ENCODE measurements at places on chromosomes 16 and 17.

- no peaks in the 10 kb centered on the region for H3K4me1 ChIP-seq
- no peak overlapping the region for H3K4me3 ChIP-seq
- no peaks in the 10 kb centered on the region for H3K36me3 ChIP-seq
- no peak for ATAC-seq
- peaks cover 50% of the 10 kb centered on the region for H3K27me3 ChIP-seq
These were observed 62.0 kb upstream of the MARCHF10 start for GRCh38 chr17:62870030-62870541.

GRCh38 chr16:86975445-86975844 lies 341.7 kb downstream of the C16orf95 start:
- no peaks in the 10 kb centered on the region for H3K4me1 ChIP-seq
- H3K27ac ChIP-seq, result no peak overlapping the region
- no peaks in the 10 kb centered on the region for H3K36me3 ChIP-seq
- H3K4me3 ChIP-seq, result no peak overlapping the region
- H3K27me3 ChIP-seq, result peaks cover 19% of the 10 kb centered on the region

GRCh38 chr16:68081861-68082628 lies 3.1 kb upstream of the NFATC3 start:
- H3K36me3 ChIP-seq, result peaks cover 14% of the 10 kb centered on the region
- peaks cover 75% of the 10 kb centered on the region for H3K4me1 ChIP-seq
- H3K4me3 ChIP-seq, result no peak overlapping the region

GRCh38 chr17:2825253-2825970 lies 29.2 kb downstream of the RAP1GAP2 start:
- peak overlapping the region; percentile 56 for H3K27ac ChIP-seq
- peaks cover 52% of the 10 kb centered on the region for H3K4me1 ChIP-seq
- no peak overlapping the region for H3K4me3 ChIP-seq
- no peak for ATAC-seq
- peaks cover 8% of the 10 kb centered on the region for H3K27me3 ChIP-seq

- H3K36me3 ChIP-seq, result peaks cover 11% of the 10 kb centered on the region
- ATAC-seq, result no peak
- H3K4me3 ChIP-seq, result no peak overlapping the region
These were observed 5.7 kb downstream of the SMIM5 start for GRCh38 chr17:75638893-75639292.

GRCh38 chr17:5526821-5527598 lies 40.6 kb downstream of the MIS12 start:
- peaks cover 73% of the 10 kb centered on the region for H3K36me3 ChIP-seq
- no peaks in the 10 kb centered on the region for H3K4me1 ChIP-seq
- no peak overlapping the region for H3K4me3 ChIP-seq
- peak overlapping the region; percentile 55 for H3K27ac ChIP-seq

DNA sequence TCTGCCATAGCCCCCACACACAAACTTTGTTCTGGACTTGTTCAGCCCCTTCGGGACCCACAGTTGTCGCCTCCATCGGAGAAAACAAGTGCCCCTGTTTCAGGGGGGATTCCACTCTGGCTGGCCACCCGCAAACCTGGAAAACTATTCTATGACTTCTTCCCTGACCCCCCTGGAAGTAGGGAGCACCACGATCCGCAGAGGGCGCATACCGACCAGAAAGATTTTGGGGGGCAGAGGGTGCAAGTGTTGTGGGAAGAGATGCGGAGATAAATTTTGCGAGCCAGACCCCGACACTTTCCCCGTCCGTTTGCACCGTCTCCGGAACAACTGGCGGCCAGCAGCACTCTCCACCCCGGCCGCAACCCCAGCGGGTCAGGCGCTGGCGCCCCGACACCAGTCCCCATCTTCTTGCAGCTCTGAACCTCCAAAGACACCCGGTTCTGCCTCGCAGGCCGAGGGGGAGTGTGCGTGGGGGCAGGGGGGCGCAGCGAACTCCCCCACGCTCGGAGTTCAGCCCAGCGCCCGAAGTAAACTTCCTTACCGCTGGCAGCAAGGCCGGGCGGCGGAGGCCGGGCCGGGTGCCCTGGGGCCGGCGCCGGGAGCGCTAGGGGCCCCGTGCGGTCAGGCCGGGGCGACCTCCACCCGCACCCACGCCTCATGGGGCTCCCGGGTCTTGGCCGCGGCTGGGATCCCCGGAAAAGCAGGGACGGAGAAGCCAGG lies 744 bp downstream of the SALL1 start:
- ATAC-seq, result no peak
- peaks cover 10% of the 10 kb centered on the region for H3K36me3 ChIP-seq
- no peak overlapping the region for H3K27ac ChIP-seq
- no peaks in the 10 kb centered on the region for H3K4me1 ChIP-seq
- H3K4me3 ChIP-seq, result no peak overlapping the region
- peaks cover 71% of the 10 kb centered on the region for H3K27me3 ChIP-seq

GRCh38 chr16:24007391-24007790 lies 171.6 kb downstream of the PRKCB start:
- H3K36me3 ChIP-seq, result peaks cover 45% of the 10 kb centered on the region
- no peak overlapping the region for H3K4me3 ChIP-seq
- peaks cover 90% of the 10 kb centered on the region for H3K4me1 ChIP-seq
- no peak for ATAC-seq

DNA sequence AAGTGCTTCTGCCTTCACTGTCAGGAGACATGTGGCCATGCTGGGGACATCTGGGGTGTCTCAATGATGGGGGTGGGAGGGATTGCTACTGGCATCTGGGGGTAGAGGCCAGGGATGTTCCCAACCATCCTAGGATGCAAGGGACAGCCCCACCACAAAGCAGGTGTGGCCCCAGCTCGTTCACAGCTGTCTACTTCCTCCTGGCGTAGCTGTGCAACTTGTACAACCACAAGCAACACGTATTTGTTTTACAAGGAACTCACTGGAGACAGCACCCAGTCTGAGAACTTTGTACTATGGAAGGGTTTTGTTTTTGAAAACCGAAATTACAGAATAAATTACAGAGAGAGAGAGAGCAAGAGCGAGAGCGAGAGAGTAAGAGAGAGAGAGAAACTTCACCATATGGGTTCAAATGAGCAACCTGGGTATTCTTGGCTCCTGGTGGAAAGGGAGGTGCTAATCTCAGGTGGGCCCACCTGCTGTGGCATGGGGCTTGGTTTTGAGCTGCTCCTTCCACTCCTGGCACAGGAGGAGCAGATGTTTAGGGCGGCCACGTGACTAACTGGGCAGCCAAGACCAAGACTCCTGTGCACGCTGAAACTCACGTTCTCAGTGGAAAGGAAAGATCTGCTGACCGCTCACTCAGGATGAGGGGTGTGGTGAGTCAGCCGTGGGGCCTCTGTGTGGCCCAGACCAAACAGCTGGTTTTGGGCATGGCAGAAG lies 17.5 kb upstream of the TNFRSF13B start:
- no peaks in the 10 kb centered on the region for H3K27me3 ChIP-seq
- peaks cover 74% of the 10 kb centered on the region for H3K4me1 ChIP-seq
- no peaks in the 10 kb centered on the region for H3K36me3 ChIP-seq
- peak; percentile 65 for ATAC-seq
- H3K27ac ChIP-seq, result peak overlapping the region; percentile 98

DNA sequence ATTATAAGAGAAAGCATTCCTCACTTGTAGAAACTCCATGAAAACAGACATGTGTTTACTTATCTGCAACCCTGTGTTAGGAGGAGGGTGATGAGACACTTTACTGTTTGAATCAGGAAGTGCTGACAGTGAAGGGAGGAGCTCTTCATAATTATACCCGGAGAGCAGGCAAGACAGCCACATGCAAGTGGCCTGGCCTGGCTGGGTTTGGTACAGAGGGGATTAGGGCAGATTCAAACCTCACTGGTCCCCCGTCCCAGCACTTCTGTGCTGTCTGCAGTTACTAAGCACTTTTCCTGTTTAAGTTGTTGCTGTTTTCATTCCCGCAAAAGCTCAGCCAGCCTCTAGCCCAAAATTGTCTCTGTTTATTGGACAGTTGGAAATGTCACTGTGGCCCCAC lies 78.5 kb downstream of the WWOX start:
- ATAC-seq, result no peak
- no peak overlapping the region for H3K27ac ChIP-seq
- H3K36me3 ChIP-seq, result peaks cover 42% of the 10 kb centered on the region
- H3K4me1 ChIP-seq, result no peaks in the 10 kb centered on the region
- no peaks in the 10 kb centered on the region for H3K27me3 ChIP-seq
- no peak overlapping the region for H3K4me3 ChIP-seq

DNA sequence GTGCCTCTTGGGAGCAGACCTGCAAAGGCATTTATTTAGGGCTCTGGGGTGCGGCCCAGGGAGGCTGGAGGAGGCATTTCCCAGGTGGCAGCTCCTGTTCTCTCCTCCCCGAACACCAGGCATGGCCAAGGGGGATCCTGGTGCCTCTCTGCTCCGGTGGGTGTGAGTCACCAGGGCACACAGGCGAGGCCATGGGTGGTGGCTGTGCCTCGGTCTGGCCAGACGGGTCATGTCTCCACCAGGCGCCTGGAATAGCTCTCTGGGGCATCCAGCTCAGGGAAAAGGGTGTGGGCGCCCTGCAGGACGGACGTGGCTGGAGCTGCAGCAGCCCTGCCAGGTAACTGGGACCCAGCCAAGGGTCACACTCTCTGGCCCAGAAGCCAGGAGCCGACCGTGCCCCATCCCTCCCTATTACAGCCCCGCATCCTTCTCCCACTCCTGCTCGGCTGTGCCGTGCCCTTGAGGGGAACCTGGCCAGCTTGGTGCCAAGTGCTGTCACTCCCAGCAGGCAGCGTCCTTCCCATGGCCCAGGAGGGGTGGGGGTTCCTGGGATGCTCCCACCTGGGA lies 25.8 kb downstream of the SOX8 start:
- H3K36me3 ChIP-seq, result no peaks in the 10 kb centered on the region
- H3K27ac ChIP-seq, result no peak overlapping the region
- ATAC-seq, result no peak
- H3K27me3 ChIP-seq, result peaks cover 87% of the 10 kb centered on the region
- peaks cover 22% of the 10 kb centered on the region for H3K4me1 ChIP-seq
- no peak overlapping the region for H3K4me3 ChIP-seq

GRCh38 chr17:39722104-39722503 lies 8.2 kb downstream of the MIEN1 start:
- H3K4me1 ChIP-seq, result peaks cover 20% of the 10 kb centered on the region
- no peak for ATAC-seq

DNA sequence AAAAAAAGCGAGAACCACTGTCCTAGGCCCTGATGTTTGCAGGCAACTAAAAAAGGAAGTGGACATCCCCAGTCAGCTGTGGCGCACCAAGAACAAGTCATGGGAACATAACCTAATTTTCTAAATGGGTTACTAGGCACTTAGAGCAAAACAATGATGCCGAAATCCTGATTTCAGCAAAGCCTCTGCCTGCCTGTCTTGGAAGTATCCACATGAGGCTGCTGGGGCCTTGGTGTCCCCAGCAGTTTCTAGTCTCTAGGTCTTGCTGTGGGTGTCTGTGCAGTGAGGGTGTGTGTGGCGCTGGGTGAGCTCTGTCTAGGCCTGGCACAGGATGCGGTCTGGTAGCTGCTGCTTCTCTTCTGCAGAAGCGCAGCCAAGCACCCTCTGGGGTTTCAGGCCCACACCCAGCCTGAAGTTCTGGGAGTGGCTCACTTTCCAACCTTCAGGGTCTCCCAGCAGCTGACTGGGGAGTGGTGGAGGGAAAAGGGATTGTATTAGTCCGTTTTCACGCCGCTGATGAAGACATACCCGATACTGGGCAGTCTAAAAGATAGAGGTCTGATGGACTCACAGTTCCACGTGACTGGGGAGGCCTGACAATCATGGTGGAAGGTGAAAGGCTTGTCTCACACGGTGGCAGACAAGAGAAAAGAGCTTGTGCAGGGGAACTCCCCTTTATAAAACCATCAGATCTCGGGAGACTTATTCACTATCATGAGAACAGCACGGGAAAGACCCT lies 21.1 kb downstream of the STH start:
- peak overlapping the region; percentile 98 for H3K27ac ChIP-seq
- H3K36me3 ChIP-seq, result peaks cover 25% of the 10 kb centered on the region
- H3K4me1 ChIP-seq, result peaks cover 48% of the 10 kb centered on the region

DNA sequence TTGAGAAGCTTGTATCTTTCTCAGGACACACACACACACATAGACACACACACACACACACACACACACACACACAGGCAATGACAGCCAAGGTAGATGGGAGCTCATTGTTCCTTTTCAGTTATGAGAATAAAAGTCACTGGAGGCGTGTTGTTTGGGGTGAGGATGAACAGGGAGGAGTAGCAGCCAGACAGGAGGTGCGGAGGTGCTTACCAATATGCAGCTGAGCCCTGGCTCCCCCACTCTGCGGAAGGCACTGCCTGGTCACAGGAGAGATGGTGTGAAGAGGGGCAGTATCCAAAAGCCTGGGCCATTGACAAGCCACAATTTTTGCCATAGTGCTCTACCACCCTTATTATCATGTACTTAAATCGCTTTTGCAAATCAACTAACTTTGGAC lies 77.4 kb downstream of the CBLN1 start:
- ATAC-seq, result no peak
- H3K4me3 ChIP-seq, result no peak overlapping the region
- H3K27ac ChIP-seq, result no peak overlapping the region
- no peaks in the 10 kb centered on the region for H3K36me3 ChIP-seq

DNA sequence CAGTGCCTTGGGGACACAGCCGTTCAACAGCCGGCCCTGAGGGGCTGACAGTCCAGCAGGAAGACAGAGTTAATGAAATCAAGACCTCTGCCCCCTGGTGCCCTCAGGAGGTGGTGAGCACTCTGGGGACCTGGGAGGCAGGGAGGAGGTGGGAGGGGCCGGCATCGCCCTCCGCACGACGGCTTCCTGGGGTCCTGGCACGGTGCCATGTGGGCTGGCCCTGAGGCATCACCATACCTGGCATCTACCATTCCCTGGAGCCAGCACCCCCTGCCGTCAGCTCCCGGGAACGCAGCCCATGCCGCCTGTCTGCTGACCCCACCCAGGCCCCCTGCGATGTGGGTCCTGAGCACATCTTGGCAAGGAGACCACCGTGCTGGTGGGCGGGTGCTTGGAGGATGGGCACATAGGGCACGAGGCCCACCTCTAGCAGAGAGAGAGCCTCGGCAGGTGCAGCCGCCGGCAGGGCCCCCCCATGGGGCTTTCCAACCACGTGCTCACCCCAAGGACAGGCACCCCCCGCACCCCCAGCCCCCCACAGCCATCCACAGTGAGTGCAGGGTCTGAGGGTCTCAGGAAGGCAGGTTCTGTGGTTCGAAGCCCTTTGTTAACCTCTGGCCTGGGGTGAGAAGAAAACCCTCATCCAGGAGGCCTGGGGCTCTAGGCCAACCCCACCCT lies 52.5 kb downstream of the ZFPM1 start:
- H3K36me3 ChIP-seq, result peaks cover 15% of the 10 kb centered on the region
- peaks cover 16% of the 10 kb centered on the region for H3K4me1 ChIP-seq
- no peak overlapping the region for H3K27ac ChIP-seq
- no peaks in the 10 kb centered on the region for H3K27me3 ChIP-seq
- H3K4me3 ChIP-seq, result no peak overlapping the region

- no peak overlapping the region for H3K27ac ChIP-seq
- H3K4me3 ChIP-seq, result no peak overlapping the region
- H3K27me3 ChIP-seq, result peaks cover 44% of the 10 kb centered on the region
- no peaks in the 10 kb centered on the region for H3K4me1 ChIP-seq
These were observed 78.9 kb downstream of the NT5M start for GRCh38 chr17:17382065-17382459.

All from stimulated activated memory B cell treated with anti-CD40 and anti-IgM and Interleukin-4, amounts not matched to agents 10 μg/mL and 1 μg/mL and 100 μg/mL, for 72 hours (primary cell).